Occipital lobe (tissue), 3 donors: ENCODE measurements at places on chromosomes 11 and 22. TPM values are rescaled to one million over a fixed set of nuclear protein-coding genes. Genes with fewer than 3 reads are reported as not detected.

MYRF gene
- total RNA-seq, result 0.94 TPM

FAM76B gene
- total RNA-seq, result 73.0 TPM

OR2AT4 gene
- not detected for total RNA-seq

NAALADL1 gene
- total RNA-seq, result 2.3 TPM

C11orf42 gene
- total RNA-seq, result not detected
